ENCODE measurements at places on chromosomes 4 and X.

- no peak for DNase-seq
Observed at GRCh38 chr4:181897935-181898334, 345.3 kb upstream of the TENM3 start.

GRCh38 chr4:28557755-28558154, 1697.1 kb downstream of the STIM2 start:
- no peak for DNase-seq

DNA sequence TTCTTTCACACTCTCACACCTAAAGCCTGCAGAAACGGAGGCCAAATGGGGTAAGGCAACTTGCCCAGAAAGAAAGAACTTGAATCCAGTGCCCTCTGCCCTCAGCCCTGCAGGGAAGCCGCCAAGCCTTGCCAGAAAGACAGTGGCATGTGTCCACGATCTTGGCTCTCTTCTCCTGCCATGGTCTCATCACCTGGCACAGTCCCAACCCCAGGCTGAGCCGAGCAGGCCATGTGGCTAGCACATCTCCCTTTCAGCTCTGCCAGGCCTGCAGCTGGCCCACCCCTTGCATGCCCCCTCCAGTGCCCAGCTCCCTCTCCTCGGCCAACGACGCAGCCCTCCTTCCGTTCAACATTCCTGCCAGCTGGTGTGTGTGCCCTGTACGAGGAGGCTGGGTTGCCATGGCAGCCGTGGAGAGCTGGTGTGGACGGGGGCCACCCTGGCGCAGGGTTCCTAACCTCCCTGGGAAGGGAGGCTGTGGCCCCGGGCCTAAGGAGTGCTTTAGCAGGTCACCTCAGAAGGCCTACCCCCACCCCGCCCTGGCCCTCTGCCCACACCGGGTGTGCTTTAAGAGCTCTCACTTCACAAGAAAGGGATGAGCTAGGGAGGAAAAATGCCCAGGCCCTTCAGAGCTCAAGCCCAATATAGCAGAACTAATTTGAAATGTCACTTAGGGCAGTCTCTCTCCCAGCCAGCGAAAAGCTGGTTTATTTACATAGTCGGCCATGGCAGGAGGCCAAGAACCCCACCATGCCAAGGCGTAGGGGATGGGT, 73.0 kb upstream of the PJA1 start:
- peak; percentile 88 for DNase-seq

DNA sequence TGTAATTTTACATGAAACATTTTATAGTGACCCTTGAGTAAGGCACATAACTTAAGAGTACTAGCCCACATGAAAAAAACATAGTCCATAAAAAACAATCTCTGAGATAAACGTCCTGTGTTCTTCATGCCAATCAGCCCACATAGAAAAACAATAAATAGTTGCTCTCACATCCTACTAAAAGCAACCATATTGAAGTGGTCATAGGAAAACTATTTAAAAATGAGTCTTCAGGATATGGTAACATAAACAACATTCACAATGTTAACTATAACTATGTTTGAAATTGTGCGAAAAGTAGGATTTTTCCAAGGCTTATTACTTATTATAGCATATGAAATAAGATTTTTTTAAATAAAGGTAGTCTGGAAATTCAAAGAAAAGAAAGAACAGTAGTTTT, 77.1 kb upstream of the EPHA5 start:
- no peak for DNase-seq

DNA sequence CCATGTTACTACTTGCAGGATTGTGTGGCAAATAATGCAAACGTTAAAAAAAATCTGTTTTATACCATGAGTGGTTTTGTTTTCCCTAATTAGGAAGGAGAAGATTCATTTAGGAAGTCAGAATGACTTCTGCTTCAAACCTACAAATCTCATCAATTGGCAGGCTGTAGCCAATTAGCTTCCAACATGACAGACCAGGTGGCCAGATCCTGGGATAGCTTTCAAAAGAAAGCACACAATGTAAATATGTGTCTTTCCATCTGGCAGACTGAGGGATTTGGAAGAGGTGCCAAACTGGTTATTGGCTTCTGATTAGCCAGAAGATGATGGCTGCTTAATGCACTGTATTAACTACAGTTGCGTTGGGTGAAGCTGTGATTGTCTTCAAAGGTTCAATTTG, 432.8 kb downstream of the ANKRD50 start:
- DNase-seq = peak; percentile 20

GRCh38 chr4:144572660-144573059, 73.3 kb upstream of the HHIP start:
- DNase-seq = peak; percentile 15

DNA sequence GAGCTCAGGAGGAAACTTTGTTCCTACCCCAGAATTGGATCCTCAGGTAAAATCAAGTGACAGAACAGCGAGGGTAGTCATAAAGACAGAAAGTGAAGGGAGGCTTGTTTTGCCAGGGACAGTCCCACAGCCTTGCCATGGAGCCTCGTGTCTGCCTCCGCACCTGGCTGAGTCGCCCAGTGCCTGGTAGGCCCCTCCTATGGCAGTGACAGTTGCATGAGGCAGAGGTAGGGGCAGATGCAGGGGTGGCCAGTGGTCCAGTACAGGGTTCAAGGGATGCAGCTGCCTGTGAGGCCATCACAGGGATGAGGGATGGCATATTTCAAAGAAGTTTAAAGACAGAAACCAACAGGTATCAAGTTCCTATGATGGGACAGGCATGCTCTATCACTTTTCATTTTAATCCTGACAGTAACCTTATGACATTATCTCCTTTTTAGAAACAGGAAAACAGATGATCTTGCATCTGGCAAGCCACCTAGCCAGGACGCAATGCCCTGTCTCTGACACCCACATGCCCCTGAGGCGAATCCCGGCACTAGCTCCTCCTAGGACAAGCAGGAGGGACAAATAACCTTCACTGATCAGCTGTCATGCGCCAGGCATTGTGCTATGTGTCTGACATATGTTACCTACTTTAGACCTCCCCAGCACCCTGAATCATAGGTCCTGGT, 127.4 kb upstream of the ENPP6 start:
- DNase-seq = no peak

- DNase-seq = no peak
Observed at GRCh38 chr4:123107444-123108252, 185.3 kb upstream of the NUDT6 start.

DNA sequence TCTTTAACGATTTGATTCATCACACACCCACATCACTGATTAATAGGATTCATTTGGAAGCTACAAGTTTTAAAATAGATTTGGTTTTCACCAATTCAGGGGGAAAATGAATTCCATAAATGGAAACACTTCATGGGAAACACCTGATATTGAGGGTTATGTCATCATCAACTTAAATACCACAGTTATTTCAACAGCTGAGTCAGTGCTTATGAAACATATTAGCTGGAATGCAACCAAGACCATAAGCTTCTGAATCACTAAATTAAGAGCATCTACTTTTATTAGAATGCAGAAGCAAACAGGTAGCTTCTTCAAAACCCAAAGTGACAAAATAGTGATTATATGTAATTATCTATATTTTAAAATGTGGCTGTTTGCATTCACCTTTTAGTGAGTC, 207.8 kb upstream of the DCAF8L1 start:
- DNase-seq = no peak

DNA sequence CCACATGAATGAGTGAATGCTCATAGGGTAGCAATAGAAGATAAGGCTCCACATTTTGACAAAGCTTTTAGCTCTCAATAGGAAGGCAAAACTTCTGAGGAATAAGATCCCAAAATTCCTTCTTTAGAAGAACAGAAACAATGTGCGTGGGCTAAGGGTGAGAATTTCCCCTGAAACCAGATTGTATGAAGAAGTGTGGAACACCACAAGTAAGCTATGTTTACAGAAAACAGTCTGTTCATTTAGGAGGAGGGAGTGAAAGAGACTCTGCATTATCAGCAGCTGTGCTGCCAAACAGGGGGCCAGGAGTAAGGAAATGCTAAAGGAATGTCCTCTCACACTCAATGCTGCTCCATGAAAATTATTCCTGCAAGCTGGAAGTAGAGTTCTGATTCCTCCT, 851.6 kb downstream of the CENPC start:
- no peak for DNase-seq

GRCh38 chr4:79906303-79906702, 166.7 kb downstream of the ANTXR2 start:
- DNase-seq = no peak
